ENCODE measurements at places on chromosomes 6 and 20. TPM values are rescaled to one million over a fixed set of nuclear protein-coding genes. Genes with fewer than 3 reads are reported as not detected.

APCDD1L gene
- 4.2 TPM for total RNA-seq

SAPCD1 gene
- total RNA-seq, result 5.8 TPM

HLA-DRB1 gene
- total RNA-seq, result not detected

OXT gene
- total RNA-seq, result not detected

HAO1 gene
- not detected for total RNA-seq

SLC44A4 gene
- not detected for total RNA-seq

CFAP206 gene
- 0.17 TPM for total RNA-seq

TRIM40 gene
- not detected for total RNA-seq

CGA gene
- total RNA-seq, result not detected

JPH2 gene
- total RNA-seq, result under 0.01 TPM

NKAPL gene
- total RNA-seq, result 1.3 TPM

GPX5 gene
- total RNA-seq, result not detected

CAP2 gene
- total RNA-seq, result 2.7 TPM

FAXC gene
- total RNA-seq, result 2.5 TPM

UST gene
- 7.1 TPM for total RNA-seq

RNF182 gene
- 3.9 TPM for total RNA-seq

PRR18 gene
- total RNA-seq, result not detected

C4A gene
- total RNA-seq, result 2.7 TPM

RNGTT gene
- total RNA-seq, result 12.9 TPM

FAM162B gene
- total RNA-seq, result 19.8 TPM

ACAT2 gene
- 160 TPM for total RNA-seq

CENPQ gene
- total RNA-seq, result 5.5 TPM

HIVEP1 gene
- 4.8 TPM for total RNA-seq
